Fibroblast of skin of scalp (primary cell): ENCODE measurements at places on chromosomes 2 and 18.

DNA sequence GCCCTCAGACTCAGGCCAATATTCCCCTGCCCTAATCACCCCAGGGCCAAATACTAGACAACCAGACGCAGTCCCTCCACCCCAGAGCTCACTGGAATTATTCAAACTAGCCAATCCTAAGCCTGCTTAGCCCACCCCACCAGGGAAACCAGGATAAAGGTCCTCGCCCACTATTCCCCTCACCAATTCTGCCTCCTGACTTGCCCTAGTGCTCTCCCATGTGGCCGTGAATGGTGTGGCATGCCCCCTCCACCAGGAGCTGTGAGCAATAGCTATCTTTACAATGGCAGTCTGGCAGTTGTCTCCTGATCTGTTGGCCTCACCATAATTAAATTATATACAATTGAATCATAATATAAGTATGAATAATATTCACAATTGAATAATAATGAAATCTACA is 42.3 kb downstream of the FAM124B start:
- peak; percentile 12 for DNase-seq

GRCh38 chr2:197304556-197305011 is 6.0 kb downstream of the ANKRD44 start:
- no peak for DNase-seq

DNA sequence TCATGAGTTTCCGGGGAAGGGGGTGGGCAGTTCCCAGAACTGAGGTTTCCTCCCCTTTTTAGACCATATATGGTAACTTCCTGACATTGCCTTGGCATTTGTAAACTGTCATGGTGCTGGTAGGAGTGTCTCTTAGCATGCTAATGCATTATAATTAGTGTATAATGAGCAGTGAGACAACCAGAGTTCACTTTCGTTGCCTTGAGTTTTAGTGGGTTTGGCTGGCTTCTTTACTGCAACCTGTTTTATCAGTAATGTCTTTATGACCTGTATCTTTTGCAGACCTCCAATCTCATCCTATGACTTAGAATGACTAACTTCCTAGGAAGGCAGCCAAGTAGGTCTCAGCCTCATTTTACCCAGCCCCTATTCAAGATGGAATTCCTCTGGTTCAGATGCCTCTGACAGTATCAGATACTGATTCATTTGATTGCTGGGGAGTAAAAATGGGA is 447.3 kb downstream of the XIRP2 start:
- DNase-seq, result no peak

GRCh38 chr2:118849226-118850167 is 2.0 kb upstream of the EN1 start:
- peak; percentile 36 for DNase-seq

DNA sequence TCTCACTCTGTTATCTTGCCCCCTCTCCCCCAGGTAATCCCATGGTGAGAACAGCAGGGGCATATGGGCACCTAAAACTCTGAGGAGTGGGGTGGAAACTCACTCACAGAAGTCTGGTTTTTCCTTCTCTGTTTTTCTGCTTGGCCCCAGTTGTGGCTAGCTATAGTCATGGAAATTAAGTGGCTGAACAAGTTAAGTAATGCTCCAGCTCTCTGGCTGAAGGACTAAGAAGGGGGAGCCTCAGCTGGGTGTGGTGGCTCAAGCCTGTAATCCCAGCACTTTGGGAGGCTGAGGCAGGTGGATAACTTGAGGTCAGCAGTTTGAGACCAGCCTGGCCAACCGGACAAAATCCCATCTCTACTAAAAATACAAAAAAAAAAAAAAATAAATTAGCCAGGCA is 261.0 kb downstream of the TPGS2 start:
- DNase-seq, result no peak

DNA sequence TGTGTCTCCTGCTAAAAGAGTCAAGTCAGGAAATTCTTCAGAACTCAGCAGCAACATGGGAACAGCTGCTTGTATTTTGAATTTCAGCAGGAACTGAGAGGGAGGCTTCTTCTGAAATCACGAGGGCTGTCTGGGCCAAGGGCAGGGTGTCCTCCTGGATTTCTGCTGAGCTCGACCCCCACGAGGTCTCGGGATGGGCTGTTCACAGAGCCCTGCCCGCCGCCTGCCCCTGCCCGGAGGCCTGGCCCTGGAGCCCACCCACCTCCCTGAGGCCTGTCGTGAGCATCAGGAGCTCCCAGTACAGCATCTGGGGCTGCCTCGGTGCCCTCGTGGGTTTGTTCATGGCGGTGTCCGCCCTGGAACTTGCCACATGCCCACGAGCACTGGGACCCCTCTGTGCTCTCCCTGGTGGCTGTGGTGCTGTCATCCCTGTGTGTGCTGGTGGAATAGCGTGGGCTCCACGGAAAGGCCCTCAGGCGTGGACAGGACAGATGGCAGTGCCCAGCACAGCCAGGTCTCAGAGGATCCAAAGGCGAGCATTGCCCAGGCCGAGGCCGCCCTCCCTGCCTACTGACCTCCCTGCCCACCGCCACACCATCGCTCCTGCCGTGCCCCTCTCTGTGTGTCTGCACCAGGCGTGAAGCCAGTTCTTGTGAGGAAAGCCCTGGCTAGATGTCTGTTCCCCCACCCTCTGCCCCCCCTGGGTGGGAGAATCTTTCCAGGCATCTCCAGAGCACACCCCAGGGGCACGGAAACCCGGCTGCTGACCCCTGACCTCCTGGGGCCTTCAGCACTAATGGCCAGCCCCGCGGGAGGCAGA is 25.9 kb downstream of the RAMP1 start:
- DNase-seq, result no peak
